SJSA1 (cell line): ENCODE measurements at places on chromosomes 1 and 21.

GRCh38 chr21:19368944-19369343 is 965.4 kb upstream of the TMPRSS15 start:
- H3K27me3 ChIP-seq = no peaks in the 10 kb centered on the region
- no peaks in the 10 kb centered on the region for H3K4me1 ChIP-seq
- no peak overlapping the region for H3K27ac ChIP-seq
- no peaks in the 10 kb centered on the region for H3K36me3 ChIP-seq
- no peak overlapping the region for H3K4me3 ChIP-seq

GRCh38 chr1:104991702-104992101 is 1242.0 kb downstream of the AMY1C start:
- no peak overlapping the region for H3K27ac ChIP-seq
- no peaks in the 10 kb centered on the region for H3K4me1 ChIP-seq
- H3K27me3 ChIP-seq = no peaks in the 10 kb centered on the region
- H3K36me3 ChIP-seq = no peaks in the 10 kb centered on the region
- no peak for DNase-seq

DNA sequence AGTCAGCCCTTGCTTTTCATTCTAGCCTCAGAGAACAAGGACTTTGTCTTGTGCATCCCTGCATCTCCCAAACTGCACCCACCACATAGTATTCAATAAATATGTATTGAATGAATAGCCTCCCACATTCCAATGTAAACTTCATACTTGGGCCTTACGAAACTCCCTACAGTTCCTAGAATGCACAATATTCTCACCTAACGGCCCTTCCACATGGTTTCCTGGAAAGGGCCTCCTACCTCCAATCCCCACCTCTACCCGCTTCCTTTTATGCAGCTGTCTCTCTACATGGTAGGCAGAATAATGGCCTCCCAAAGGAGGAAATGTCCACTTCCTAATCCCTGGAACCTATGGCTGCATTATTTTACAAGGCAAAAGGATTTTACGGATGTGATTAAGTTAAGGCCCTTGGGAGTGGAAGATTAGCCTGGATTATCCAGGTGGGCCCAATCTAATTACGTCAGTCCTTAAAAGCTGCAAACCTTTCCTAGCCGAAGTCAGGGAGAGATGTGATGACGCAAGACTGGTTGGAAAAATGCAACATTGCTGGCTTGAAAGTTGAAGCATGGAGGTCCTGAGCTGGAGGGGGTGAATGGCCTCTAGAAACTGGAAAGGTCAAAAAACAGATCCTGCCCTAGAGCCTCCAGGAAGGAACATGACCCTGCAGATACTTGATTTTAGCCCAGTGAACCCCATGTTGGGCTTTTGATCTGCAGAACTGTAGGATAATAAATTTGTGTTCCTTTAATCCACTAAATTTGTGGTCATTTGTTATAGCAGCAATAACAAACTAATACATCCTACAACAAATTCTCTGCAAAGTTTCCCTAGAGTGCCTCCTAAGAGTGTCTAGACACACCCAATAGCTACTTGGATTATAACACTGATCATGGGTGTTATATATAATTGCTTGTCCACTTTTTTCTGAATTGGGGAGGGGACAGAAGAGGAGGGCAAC is 5.2 kb upstream of the PIK3C2B start:
- H3K27ac ChIP-seq = no peak overlapping the region
- H3K36me3 ChIP-seq = no peaks in the 10 kb centered on the region
- no peak for DNase-seq
- peaks cover 16% of the 10 kb centered on the region for H3K27me3 ChIP-seq
- H3K4me3 ChIP-seq = no peak overlapping the region

DNA sequence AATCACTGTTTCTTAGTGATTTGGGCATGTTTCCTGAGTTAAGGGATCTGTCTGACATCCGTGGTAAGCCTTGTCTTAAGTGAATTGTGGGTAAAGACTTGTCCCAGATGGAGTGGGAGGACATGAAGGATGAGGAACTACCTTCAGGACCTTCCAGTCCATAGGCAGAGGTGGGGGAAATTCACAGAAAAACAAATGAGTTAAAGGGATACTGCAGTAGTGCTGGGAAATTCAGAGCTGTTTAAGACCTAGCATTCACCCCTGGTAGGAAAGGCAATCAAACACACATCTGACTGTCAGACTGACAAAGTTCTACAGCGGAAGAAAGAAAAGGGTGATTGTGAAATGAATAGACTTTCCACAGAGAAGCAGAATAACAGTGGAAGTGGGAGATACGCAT is 3.0 kb downstream of the GNAT2 start:
- no peak overlapping the region for H3K27ac ChIP-seq
- no peak for DNase-seq
- H3K4me3 ChIP-seq = no peak overlapping the region
- H3K36me3 ChIP-seq = no peaks in the 10 kb centered on the region
- H3K27me3 ChIP-seq = no peaks in the 10 kb centered on the region
- H3K4me1 ChIP-seq = peaks cover 38% of the 10 kb centered on the region

DNA sequence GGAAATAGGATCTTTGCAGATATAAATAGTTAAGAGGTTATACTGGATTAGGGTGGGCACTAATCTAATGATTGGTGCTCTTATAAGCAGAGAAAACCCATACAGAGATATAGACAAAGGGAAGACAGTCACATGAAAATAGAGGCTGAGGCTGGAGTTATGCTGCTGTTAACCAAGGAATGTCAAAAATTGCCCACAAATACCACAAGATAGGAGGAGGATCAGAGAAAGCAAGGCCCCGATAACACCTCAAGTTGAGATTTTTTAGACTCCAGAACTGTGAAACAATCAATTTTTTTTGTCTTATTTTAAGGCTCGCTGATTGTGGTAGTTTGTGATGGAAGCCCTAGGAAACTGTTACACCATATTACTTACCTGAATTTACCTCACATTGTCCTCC is 513.2 kb downstream of the COL11A1 start:
- no peaks in the 10 kb centered on the region for H3K4me1 ChIP-seq
- H3K36me3 ChIP-seq = no peaks in the 10 kb centered on the region
- no peak for DNase-seq
- no peaks in the 10 kb centered on the region for H3K27me3 ChIP-seq

GRCh38 chr1:203704120-203704519 is 60.9 kb upstream of the LAX1 start:
- H3K27me3 ChIP-seq = no peaks in the 10 kb centered on the region
- no peak overlapping the region for H3K4me3 ChIP-seq
- peaks cover 99% of the 10 kb centered on the region for H3K36me3 ChIP-seq
- H3K27ac ChIP-seq = no peak overlapping the region

DNA sequence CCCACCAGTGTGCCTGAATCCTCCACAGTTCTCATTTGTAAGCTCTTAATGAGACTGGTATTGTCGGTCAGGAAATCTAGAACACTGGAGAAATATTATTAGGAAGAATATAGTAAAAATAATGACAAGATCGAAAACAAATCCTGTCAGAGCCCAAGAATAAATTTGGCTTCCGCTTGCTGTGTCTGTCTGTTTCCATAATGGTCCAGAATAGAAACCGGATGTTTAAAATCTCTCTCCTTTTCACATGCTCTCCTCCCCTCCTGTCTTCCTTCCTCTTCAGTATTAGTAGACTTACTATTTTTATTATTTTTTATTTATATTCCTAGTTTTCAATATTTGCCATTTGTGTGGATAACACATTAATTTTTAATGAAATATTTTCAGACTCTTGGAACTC is 187.7 kb downstream of the SDCCAG8 start:
- H3K36me3 ChIP-seq = no peaks in the 10 kb centered on the region
- no peak for DNase-seq
- peaks cover 20% of the 10 kb centered on the region for H3K4me1 ChIP-seq

DNA sequence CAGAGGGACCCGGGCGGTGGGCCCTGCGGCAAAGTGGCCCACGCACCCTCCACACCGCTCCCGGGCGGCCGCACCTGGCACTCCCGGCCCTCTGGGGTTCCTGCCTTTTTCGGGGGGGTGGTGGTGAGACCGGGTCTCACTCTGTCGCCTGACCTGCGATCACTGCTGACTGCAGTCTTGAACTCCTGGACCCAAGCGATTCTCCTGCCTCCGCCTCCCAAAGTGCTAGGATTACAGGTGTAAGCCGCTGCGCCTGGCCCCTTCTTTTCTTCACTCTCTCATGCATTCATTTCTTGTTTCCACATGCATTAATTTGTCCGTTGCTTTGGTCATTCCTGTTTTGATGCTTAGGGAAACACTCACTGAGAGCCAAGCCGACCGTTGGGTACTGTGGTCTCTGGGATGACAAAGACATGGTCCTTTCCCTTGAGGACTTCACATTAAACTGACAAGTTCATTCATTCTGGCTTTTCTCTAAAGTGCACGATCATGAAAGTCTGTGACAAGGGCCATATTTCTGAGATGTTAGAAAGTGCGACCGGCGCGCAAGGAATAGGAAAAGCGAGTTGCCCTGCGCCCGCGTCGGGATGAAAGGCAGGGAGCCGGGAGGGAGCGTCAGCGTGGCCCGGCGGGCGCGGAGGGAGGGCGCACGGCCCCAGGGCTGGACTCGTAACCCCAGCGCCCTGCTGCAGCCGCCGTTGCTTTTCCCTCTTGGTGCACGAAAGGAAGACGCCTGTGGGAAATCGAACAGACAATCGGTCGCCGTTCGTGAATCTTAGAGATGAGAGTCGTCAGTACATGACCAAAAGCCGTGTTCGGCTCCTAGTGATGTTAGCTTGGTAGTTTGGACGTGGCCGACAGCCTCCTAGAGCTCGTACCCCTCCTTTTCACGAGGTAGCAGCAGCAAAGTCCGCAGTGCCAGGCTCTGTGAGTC is 1.0 kb upstream of the MCOLN2 start:
- no peak overlapping the region for H3K27ac ChIP-seq
- DNase-seq = no peak
- H3K36me3 ChIP-seq = no peaks in the 10 kb centered on the region
- H3K27me3 ChIP-seq = peaks cover 43% of the 10 kb centered on the region
- H3K4me3 ChIP-seq = no peak overlapping the region
- H3K4me1 ChIP-seq = peaks cover 8% of the 10 kb centered on the region

DNA sequence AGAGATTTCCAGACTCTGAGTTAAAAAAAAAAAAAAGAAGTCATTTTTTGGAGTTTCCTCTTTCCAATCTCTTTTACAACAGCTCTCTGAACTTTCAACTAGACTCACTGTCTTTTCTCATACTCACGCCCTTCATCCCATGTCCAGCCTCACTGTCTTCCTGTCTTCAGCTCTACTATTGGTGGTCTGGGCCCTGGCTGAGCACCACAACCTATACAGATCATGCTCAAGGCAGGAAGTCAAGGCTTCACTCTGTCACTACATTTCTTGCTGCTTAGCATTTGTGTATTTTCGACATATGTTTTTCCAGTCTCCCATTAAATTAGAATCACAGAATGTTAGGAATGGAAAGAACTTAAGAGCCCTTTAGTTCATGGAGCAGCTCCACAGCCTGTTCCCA is 106.4 kb upstream of the PPP2R5A start:
- no peak for DNase-seq
- no peak overlapping the region for H3K4me3 ChIP-seq
- no peaks in the 10 kb centered on the region for H3K36me3 ChIP-seq
- peaks cover 7% of the 10 kb centered on the region for H3K4me1 ChIP-seq
- no peak overlapping the region for H3K27ac ChIP-seq

DNA sequence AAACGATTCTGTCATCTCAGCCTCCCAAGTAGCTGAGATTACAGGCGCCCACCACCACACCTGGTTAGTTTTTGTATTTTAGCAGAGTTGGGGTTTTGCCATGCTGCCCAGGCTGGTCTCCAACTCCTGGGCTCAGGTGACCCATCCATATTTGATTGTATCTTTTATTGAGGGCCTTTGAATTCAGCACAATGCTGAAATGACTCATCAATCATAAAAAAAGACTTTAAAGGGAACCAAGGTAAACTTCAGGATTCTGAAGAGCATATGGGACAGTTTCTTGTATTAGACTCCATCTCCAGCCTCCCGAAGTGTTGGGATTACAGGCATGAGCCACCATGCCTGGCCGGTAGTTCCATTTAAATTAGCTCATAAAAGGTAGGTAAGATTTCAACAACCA is 232.2 kb downstream of the SETD4 start:
- no peaks in the 10 kb centered on the region for H3K4me1 ChIP-seq
- H3K36me3 ChIP-seq = no peaks in the 10 kb centered on the region
- H3K27me3 ChIP-seq = no peaks in the 10 kb centered on the region
- no peak for DNase-seq

DNA sequence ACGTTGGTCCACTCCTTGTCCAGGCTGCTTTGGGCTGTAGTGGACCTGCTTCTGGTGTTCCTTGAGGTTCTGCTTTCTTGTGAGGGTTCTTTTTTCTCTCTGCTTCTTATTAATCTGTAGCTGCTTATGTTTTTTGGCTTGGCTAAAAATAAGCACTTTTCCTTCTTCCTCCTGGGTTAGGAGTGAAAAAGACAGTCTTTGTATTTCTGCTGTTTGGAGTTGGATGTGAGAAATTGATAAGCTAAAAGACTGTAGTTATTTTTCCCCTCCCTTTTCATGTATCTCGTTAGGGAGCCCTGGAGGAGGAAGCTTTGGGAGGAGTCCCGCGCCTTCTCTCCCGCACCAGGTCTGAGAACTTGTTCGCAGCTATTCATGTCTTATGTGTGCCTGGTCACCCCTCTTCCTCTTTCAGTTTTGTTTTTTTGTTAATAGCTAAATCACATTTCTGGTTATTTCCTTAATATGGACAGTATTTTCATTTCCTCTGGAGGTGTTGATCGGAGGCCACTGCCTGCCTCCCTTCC is 79.0 kb downstream of the GALNT2 start:
- no peak for DNase-seq
- H3K4me1 ChIP-seq = peaks cover 5% of the 10 kb centered on the region
- H3K27me3 ChIP-seq = no peaks in the 10 kb centered on the region
- no peaks in the 10 kb centered on the region; the same call in 1 of the 2 replicates for H3K36me3 ChIP-seq
- no peak overlapping the region for H3K27ac ChIP-seq
- H3K4me3 ChIP-seq = no peak overlapping the region

DNA sequence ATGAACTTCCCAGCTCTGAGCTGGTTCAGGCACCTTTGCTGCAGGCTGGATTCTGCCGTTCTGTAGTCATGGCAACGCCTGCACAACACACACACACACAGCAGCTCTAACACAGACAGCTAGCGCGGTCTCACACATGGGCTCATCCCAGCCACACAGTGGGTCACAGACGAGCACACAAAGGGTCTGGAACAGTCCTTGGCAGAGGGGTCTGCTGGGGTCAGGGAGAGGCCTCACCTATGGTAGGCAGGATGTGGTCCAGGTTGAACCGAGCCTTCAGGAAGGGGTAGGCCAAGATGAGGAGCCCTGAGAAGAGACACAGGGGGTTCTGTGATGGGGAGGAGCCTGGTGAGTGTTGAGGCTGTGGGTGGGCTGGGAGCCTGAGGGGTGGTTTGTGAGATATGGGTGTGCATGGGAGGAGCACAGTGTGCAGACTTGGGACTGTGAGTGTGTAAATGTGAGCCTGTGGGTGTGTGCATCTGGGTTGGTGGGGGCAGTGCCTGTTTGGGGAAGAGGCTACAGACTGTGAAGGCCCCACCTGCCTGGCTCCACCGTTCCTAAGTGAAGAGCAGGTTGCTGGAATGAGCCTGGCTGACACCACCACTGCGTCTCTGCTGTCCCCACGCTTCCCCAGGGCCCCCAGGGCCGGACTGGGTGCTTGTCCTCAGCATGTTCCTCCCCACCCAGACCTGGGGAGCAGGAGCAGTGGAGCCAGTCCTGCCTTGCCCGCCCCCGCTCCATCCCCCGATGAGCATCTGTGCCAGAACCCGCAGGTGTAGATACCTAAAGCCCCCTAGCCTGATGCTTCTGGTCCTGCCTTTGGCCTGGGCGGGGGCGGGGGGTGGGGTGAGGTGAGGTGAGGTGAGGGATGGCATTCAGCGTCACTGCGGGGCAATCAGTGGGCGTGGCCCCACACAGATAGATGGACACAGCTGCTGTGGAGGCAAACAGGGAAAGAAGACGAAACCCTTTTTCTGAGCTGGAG is 1.5 kb downstream of the KNCN start:
- no peak overlapping the region for H3K4me3 ChIP-seq
- H3K27me3 ChIP-seq = peaks cover 12% of the 10 kb centered on the region
- DNase-seq = no peak
- no peak overlapping the region for H3K27ac ChIP-seq
